ENCODE measurements at places on chromosomes 3 and 15.

GRCh38 chr3:62368705-62369475 lies 4.5 kb downstream of the FEZF2 start:
- no peak for DNase-seq

DNA sequence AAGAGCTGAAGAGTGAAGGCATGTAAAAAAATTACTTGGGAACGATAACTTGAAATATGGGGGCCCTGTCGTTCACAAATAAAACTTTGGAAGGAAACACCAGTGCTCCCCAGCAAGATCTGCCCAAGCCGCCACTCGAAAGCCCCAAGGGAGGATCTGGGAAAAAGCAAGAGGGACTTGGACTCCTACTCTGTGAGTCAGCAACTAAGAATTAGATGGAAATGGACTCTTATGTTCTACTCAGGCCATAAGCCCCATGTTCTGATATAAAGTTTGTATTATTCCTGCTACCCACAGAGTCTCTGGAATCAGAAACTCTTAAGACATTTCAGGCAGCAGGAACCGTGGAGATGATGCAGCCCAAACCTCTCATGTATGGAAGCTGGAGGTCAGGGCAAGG lies 75.7 kb downstream of the ITGB5 start:
- no peak for DNase-seq

- DNase-seq: no peak
Observed at GRCh38 chr3:176926688-176927087, 270.6 kb downstream of the TBL1XR1 start.

GRCh38 chr3:99468918-99469317 lies 169.5 kb upstream of the COL8A1 start:
- no peak for DNase-seq

DNA sequence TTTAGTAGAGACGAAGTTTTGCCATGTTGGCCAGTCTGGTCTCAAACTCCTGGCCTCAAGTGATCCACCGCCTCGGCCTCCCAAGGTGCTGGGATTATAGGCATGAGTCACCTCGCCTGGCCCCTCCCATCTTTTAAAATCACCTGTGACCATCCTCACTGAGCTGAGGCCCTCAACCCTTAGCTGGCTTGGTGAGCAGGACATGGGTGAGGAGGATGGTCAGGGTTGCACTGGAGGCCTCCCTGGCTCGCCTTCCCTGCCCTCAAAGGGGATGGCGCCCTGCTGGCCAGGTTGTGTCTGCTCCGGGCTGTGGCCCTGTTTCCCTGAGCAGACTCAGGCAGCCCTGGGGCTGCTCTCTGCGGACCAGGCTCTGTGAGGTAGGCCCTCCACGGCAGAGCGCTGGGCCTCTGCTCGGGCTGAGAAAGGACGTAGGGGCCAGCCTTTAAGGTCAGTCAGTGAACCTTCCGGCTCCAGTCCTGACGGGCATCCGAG lies 33.7 kb downstream of the SYNM start:
- DNase-seq: no peak

GRCh38 chr3:150168698-150169097 lies 198.0 kb upstream of the PFN2 start:
- no peak for DNase-seq

- DNase-seq: no peak
Observed at GRCh38 chr15:77630956-77631744, 1.6 kb downstream of the LINGO1 start.

- DNase-seq: no peak
Observed at GRCh38 chr3:32121137-32121536, 14.7 kb downstream of the GPD1L start.

DNA sequence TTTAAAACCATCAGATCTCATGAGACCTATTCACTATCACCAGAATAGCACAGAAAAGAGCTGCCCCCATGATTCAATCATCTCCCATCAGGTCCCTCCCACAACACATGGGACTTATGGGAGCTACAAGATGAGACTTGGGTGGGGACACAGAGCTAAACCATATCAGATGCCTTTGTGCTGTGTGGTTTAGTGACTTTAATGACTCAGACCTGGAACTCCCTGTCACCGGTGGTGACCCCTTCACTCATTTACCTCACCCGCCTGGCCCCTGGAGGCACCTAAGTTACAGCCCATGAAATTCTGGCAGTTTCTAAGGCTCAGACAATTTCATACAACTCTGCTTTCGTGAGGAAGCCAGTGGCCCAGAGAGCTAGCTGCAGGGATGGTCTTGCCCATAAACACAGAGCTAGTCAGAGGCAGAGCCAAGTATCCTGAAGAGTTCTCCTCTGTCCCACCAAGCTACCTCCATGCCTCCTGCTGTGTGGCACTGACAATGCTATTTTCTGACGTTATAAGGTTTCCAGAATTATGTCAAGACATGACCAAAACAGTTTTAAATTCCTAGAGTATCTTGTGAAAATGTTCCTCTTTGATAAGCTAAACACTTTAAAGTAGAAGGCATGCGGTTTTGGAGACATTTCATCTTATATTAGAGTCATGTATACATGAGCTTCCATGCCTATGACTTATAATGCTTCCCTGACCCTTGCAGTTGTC lies 231.1 kb upstream of the IL12A start:
- no peak for DNase-seq

DNA sequence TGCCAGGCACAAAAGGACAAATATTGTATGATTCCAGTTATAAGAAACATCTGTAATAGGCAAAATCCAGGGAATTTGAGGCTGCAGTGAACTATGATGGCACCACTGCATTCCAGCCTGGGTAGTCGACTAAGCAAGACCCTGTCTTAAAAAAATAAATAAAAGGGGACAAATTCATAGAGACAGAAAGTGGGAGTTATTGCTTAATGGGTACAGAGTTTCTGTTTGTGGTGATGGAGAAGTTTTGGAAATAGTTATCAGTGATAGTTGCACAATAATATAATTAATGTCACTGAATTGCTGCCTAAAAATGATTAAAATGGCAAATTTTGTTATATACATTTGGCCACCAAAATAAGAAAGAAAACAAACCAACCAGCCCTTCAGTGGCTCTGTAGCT lies 27.6 kb upstream of the CNBP start:
- DNase-seq: no peak

DNA sequence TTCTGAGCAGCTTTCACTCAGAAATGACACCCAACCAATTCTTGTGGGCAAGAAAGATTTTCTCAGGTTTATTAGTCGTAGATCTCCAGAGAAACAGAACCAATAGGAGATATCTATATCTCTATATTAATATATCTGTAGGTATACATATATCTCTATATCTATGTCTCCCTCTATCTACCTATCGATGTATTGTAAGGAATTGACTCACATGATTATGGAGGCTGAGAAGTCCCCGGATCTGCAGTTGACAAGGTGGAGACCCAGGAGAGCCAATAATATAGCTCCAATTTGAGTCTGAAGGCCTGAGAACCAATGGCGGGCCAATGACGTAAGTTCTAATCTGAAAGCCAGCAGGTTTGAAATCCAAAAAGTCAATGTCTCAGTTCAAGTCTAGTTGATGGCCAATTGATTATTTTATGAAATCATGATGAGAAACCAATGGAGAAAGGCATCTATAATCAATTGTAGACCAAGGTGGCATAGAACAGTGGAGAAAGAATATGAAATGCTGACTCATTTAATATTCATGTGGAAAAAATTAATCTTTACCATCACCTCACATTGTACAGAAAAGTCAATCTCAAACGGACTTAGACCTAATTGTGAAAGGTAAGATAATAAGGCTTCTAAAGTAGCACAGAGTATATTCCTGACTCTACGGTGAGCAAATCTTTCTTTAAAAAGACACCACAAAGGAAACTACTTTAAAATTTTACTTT lies 65.6 kb upstream of the CHRNA7 start:
- DNase-seq: no peak

DNA sequence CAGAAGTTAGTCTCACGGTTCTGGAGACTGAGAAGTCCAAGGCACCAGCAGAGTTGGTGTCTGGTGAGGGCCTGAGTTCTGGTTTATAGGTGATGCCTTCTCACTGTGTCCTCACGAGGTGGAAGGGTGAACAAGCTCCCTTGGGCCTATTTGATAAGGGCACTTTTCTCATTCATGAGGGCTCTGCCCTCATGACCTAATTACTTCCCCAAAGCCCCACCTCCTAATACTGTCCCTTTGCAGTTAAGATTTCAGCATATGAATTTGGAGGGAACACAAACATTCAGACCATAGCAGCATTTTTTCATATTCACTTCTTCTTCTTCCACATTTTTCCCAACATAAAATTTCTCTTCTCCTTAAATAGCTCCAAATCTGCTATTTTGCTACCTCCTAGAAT lies 41.5 kb downstream of the TMEM41A start:
- no peak for DNase-seq

- no peak for DNase-seq
Observed at GRCh38 chr3:155676252-155676981, 68.5 kb downstream of the PLCH1 start.

DNA sequence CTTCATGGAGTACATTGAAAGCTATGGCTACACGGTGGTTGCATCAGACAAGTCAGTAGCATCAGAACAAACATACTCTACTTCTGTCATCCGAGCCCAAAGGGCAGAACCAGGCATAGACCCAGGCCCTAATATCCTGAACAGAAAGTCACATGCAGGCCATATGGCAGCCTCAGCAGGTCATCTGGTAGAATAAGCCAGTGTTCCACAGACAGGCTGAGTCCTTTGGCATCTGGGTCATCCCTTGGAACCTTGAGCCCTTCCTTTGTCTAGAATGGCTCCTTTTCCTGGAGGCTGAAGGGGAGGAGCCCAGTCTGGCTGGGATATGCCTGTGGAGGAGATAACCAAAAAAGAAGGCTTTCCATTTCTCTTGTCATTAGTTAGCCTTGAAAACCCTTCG lies 29.2 kb downstream of the SEMA6D start:
- no peak for DNase-seq

DNA sequence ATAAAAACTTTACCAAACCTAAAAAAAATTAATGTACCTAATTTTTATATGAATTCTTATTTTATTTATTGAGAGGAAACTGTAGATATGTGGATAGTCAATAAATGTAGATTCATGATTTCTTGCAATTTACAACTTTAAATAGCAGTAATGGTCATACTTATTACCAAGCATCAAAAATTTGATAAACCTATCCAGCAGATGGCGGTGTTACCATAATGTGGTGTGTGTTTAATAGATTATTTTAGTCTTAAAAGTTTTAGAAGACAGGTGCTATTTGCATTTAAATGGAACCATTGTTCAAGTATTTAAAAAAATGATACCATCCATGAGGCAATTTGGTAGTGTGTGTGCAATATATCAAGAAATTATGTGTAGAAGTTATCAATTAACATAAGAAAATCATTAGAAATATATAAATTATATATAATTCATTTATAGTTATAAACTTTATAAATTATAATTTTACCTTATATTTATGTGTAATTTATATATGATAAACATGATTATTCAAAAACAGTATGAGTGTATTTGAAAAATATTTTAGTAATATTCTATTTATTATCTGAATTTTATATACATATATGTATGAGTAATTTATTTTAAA lies 176.0 kb upstream of the BCHE start:
- DNase-seq: no peak

GRCh38 chr3:186971578-186971977 lies 41.3 kb downstream of the ST6GAL1 start:
- DNase-seq: no peak

DNA sequence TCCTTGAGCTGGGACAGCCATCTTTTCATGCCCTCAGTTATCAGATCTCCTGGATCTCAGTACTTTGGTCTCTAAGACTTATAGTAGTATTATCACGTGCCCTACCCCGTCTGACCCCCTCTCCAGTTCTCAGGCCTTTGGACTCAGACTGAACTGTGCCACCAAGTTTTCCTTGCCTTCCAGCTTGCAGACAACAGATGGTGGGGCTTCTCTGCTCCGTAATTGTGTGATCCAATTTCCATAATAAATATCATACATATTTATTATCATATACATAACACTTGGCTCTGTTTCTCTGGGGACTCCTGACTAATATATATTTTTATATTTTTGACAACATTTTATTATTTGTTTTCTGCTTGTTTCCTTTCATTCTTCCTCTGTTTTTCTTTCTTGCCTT lies 458.8 kb upstream of the SEMA6D start:
- no peak for DNase-seq

DNA sequence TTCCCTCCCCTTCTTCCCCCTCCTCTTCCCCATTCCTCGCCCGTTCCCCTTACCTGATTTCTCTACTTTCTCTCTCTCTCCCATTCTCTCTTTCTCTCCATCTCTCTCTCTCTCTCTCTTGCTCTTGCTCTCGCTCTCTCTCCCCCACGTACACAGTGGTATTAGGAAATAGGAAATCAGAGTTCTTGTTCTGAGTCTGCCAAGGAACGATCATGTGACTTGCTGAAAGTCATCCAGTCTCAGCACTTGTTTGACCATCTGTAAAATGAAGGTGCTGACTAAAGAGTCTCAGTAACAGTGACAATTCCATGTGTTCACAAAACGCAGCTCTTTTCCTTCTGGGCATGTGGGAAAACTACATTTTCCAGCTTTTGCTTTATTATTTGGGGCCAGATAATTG lies 445.0 kb upstream of the TGFBR2 start:
- DNase-seq: no peak

DNA sequence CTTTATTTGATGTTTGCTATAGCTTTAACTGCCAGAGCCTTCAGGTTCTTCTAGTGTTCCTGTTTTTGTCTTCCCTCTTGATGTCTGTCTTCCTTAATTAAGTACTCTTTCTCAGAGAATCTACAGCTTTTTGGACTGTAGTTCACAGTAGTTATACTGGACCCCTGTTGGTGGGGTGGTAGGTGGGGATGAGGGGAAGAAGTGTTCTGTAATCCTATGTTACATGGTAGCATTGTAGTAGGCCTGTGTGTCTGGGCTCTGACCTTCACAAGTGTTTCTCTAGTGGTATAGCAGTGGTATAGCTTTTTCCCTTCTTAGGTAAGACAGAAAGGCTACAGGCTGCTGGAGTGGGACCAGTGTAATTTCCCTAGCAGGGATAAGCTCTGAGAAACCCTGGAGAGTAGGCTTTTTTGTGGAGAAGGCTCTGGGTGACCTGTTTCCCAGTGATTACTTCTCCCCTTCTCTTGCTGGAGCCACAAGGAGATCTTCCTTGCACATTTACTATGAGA lies 59.6 kb downstream of the CHRNA7 start:
- no peak for DNase-seq

DNA sequence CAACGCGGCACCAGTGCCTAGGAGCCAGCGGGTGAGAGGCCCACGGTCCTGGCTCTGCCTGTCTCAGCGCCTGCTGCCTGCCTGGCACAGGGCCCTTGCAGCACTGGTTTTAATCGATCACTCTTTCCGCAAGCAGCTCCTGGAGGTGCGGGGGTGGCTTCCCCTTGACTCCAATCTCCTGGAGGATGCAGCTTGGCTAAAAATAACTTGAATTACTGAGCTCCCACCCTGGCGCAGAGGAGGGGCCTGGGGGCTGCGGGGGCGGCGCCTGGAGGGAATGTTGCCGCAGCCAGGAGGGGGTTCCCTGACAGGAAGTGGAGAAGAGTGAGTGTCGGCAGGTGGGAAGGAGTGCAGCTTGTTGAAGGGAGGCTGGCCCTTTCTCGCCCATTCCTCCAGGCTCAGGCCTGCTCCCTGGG lies 9.9 kb upstream of the RPL29 start:
- DNase-seq: no peak

Data from activated CD4-positive, alpha-beta T cell treated with anti-CD3 and anti-CD28 coated beads for 48 hours (primary cell).